ENCODE measurements at places on chromosomes 1 and 21.

GRCh38 chr1:6987940-6988339 is 202.7 kb downstream of the CAMTA1 start:
- no peak for DNase-seq

GRCh38 chr1:246281195-246281594 is 225.9 kb downstream of the SMYD3 start:
- DNase-seq, result no peak

GRCh38 chr21:45373991-45374816 is 30.8 kb upstream of the COL18A1 start:
- no peak for DNase-seq

DNA sequence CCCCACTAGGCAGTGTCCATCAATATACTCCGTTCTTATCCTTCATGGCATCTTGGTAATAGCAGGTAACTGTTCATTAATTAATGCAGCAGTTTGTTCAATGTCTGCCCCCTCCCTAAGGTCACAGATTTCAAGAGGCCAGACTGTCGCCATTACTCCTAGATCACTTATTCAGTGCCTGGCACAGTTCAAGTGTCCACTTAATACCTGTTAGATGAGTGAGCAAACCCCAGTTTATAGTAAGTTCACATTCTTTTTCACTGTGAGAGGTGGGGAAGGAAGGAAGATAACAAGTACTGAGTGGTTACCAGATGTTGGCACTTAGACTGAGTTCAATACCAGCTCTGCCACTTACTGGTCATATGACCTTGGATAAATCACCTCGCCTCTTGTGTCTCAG is 36.4 kb downstream of the OPRD1 start:
- DNase-seq, result no peak
